Glutamatergic neuron (in vitro differentiated cells): ENCODE measurements at places on chromosomes 3 and 15. TPM values are rescaled to one million over a fixed set of nuclear protein-coding genes. Genes with fewer than 3 reads are reported as not detected.

COL6A6 gene
- total RNA-seq: 0.25 TPM

PDE8A gene
- total RNA-seq: 5.7 TPM

PLA2G4F gene
- not detected for total RNA-seq

TMED3 gene
- 32.1 TPM for total RNA-seq

PPARG gene
- total RNA-seq: 0.37 TPM

NMNAT3 gene
- total RNA-seq: 0.61 TPM

TMIE gene
- total RNA-seq: not detected

KCNMB3 gene
- 2.5 TPM for total RNA-seq

THAP10 gene
- total RNA-seq: 3.3 TPM

GPR156 gene
- total RNA-seq: 0.83 TPM

FAM107A gene
- not detected for total RNA-seq

DUOXA2 gene
- total RNA-seq: not detected

VEPH1 gene
- 9.3 TPM for total RNA-seq

ISL2 gene
- total RNA-seq: 78.7 TPM

C3orf20 gene
- total RNA-seq: not detected

GABRB3 gene
- 287 TPM for total RNA-seq

PLCB2 gene
- total RNA-seq: 2.6 TPM

DZIP1L gene
- total RNA-seq: 3.3 TPM

PRKCD gene
- 5.4 TPM for total RNA-seq
